ENCODE measurements at places on chromosomes 1 and 21. TPM values are rescaled to one million over a fixed set of nuclear protein-coding genes. Genes with fewer than 3 reads are reported as not detected.

Gene SPOCD1
- 5.3 TPM for total RNA-seq

Gene CD5L
- total RNA-seq: not detected

Gene PATJ
- total RNA-seq: 3.9 TPM

Gene SPRR2D
- total RNA-seq: not detected

Gene PROK1
- not detected for total RNA-seq

Gene TMCO2
- total RNA-seq: not detected

Gene CACNA1S
- not detected for total RNA-seq

Gene ITSN1
- total RNA-seq: 17.8 TPM

Gene KCNN3
- 0.02 TPM for total RNA-seq

Gene C4BPA
- total RNA-seq: 0.60 TPM

Gene ZNF695
- total RNA-seq: 2.9 TPM

Gene ARHGAP29
- total RNA-seq: 14.5 TPM

Gene COA7
- total RNA-seq: 20.9 TPM

Gene FAM177B
- not detected for total RNA-seq

Gene NFASC
- 1.5 TPM for total RNA-seq
